ENCODE measurements at places on chromosomes 13 and 19. TPM values are rescaled to one million over a fixed set of nuclear protein-coding genes. Genes with fewer than 3 reads are reported as not detected.

The PABPC3 gene
- 0.13 TPM for total RNA-seq

The OR7D2 gene
- total RNA-seq = not detected

The SUGP1 gene
- total RNA-seq = 43.7 TPM

The ZNF625 gene
- total RNA-seq = 7.3 TPM

The ZNF790 gene
- 12.9 TPM for total RNA-seq

The ANGPTL8 gene
- 15.5 TPM for total RNA-seq

- no peak for DNase-seq
These were observed 74.4 kb upstream of the FARP1 start for GRCh38 chr13:98068521-98068920.

- no peak for DNase-seq
These were observed 715.3 kb upstream of the MIR17HG start for GRCh38 chr13:90632184-90632583.

DNA sequence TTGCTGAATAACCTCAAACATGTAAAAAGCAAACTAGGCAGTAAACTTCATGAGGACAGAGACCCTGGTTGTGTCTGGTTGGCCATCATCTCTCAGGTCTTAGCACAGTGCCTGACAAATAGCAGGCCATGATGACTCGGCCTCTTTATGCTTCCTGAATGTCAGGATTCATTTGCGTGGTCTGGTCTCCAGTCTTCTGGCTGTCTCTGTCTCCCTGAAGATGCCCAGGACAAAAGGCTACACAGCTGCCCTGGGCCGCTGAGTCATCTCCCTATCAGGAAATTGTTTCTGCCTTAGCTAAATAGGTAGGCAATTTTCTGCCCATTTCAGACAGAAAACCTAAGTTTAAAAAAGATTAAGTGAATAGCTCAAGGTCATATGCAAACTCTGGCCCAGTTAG, 84.1 kb upstream of the FNDC3A start:
- DNase-seq = no peak

DNA sequence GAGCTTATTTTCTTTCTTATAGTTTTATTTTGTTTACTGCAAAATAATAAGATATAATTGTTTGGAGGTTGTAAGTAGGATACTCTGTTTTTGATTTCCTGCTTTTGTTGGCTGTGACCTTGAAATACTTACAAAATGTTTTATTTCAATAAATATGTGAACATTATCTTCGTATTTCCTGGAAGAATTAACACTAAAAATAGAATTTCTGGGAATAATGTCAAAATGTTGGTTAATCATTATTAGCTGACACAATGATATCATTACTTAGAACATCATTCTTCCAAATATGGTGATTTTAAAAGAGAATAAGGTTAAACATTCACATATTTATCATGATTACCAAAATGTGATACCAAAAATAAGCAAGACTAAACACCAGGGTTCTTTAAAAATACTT, 1148.6 kb upstream of the PRR20A start:
- DNase-seq = no peak

The KLF2 gene
- 105 TPM for total RNA-seq

The RASIP1 gene
- total RNA-seq = 28.0 TPM

- DNase-seq = no peak
These were observed 5.9 kb downstream of the DOHH start for GRCh38 chr19:3494559-3494958.

DNA sequence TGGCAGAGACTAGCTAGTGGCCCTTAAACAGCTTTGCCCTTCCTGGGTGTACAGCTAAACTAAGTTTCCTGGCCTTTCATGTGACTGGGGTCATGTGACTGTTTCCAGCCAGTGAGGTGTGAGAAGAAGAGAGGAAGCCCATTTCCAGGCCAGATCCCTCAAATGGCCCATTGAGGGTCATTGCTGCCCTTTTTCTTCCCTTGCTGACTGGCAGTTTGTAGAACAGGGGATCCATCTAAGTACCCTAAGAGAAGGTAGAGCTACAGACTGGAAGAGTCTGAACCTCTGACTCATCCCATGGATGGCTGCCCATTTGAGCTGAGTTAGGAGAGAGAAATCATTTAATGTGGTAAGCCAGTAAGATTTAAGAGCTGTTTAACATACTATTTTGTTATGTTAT, 2.8 kb downstream of the SWSAP1 start:
- DNase-seq = no peak

DNA sequence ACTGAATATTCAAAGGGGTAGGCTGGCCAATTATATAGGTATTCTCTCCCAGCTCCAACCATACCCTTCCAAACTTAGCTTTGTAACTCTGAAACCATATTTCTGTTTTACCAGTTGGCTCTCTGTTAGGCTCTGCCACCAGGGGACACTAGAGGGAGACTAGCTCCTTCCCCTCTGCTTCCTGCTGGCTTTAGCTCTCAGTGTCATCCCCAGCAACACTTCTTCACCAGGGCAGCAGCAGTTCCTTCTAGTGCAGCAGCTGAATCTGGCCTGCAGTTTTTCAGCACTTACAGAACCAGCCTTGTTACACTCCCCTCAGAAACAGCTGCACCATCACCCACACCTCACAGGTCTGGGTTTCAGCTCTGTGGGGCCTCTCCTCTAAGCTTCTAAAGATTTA, 51.0 kb upstream of the DOCK9 start:
- DNase-seq = no peak

- no peak for DNase-seq
These were observed 15.3 kb downstream of the METTL21C start for GRCh38 chr13:102679449-102680132.

DNA sequence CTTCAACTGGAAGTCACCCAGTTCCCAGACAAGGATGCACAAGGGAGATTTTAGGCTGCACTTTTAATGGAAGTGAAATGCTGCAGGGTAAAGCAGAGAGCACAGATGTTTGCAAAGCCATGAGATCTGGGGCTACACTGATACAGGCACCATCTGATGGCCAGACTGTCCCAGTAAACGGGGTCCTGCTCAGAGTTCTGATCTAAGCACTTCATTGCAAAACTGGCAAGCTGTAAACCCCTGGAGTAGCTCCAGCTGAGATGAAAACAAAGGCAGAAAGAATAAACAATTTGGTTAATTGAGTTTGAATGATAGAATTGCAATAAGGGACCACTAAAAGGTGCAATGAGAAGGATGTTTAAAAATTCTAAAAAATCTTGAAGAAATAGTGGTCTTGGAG, 197.1 kb downstream of the OXGR1 start:
- no peak for DNase-seq

DNA sequence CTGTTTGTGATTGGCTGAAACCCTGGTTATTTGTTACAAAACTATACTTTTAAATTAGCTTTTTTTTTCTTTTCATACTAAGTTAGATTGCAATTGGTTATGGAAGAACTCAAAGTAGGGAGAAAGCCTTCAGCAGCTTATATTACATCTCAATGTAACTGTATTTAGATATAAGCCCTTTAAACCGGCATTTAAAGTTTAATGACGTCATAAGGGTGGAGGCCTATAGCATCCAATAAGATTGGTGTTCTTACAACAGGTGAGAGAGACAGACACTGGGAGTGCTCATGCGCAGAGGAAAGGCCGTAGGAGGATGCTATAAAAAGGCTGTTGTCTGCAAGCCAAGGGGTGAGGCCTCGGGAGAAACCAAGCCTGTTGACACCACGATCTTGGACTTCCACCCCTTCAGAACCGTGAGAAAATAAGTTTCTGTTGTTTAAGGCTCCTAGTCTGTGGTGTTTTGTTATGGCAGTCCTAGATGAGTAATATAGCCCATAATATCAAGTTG, 1198.8 kb upstream of the SPRY2 start:
- DNase-seq = no peak

The PTBP1 gene
- 217 TPM for total RNA-seq

- DNase-seq = no peak
These were observed 3.1 kb upstream of the SPIB start for GRCh38 chr19:50415661-50416033.

The CALR3 gene
- total RNA-seq = not detected

GRCh38 chr19:23800271-23800670, 41.6 kb upstream of the ZNF681 start:
- no peak for DNase-seq

The DOCK9 gene
- 204 TPM for total RNA-seq

DNA sequence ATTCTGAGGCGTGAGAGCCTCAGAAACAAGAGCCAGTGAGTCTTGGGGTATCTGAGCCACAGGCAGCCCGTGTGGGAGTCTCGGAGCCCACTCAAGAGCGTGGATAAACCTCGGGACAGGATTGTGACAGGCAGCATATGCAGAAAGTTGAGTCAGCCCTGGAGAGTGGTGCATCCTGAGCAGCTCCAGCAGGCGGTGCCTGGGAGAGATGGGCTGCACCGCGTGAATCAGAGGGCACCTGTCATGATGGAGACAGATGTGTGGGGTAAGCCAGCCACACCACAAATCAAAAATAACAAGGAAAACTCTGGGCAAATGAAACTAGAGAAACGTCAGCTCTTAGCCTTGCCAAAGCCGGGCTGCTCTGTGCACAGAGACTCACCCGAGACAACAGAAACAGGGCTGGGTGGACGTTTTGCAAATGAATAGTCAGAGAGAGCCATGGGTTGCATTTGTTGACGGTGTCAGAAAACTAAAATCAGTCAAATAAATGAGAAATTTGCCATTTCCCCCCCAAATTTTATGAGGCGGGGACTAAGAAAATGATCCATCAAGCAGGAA, 30.0 kb upstream of the POP4 start:
- DNase-seq = no peak

GRCh38 chr19:16096280-16096855, 15.3 kb upstream of the RAB8A start:
- no peak for DNase-seq

The LILRB4 gene
- 5.5 TPM for total RNA-seq

The ZNF85 gene
- total RNA-seq = 4.8 TPM

- DNase-seq = peak; percentile 43
These were observed 4.3 kb upstream of the IFNL2 start for GRCh38 chr19:39263912-39264305.

GRCh38 chr13:65966991-65967451, 1263.1 kb downstream of the PCDH9 start:
- DNase-seq = no peak

The S1PR2 gene
- total RNA-seq = 15.9 TPM

DNA sequence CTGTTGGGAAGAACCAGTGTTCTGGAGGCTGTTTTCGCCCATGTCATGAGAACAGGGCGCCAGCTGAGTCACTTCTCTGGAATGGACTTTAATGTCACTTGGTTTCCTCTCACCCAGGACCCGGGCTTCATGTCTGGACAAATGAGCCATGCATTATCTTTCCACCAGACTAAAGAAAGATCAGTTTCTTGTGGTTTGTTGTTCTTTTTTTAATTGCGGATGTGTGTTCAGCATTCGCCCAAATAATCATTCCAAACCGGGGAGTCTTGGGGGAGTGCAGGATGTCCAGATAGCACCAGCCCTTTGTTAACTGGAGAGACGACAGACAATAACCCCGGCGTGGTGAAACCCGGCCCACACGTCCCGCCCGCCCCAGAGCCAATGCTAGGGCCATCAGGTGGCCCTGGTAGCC, 102.5 kb downstream of the COL4A2 start:
- DNase-seq = no peak

The SF3A2 gene
- total RNA-seq = 65.0 TPM

DNA sequence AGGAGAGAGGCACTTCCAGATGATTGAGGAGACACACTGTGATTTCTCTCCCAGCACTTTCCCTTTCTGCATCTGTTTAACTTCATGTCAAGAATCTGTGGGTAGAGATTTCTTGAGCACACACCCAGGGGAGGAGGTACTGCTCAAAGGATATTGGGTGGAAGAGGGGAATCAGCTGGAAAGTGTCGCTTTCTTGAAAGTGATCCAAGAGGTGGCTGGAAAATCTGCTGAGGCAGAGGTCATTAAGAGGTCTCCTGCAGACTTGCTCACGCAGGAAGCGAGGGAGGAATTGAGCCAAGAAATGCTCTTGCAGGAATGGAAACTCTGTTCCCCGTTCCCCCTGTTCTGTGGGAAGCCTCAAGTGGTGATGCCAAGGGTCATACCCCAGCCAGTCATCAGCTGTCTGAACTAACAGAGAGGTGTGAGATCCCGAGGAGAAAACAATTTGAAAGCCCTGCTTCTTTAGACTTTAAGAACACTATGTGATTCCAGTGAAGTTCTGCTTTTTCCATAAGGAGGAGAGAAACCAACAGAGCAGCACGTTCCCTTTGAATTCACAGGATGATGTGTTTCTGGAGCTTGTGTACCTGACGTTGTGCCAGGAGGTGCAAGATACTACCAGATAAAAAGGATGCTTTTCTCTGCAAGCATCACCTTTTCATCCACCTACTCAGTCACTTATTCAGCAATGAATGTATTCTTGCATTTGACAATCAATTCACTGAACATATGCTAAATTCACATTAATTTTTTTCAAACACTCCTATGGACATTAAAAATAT, 163.4 kb upstream of the GPR12 start:
- no peak for DNase-seq

DNA sequence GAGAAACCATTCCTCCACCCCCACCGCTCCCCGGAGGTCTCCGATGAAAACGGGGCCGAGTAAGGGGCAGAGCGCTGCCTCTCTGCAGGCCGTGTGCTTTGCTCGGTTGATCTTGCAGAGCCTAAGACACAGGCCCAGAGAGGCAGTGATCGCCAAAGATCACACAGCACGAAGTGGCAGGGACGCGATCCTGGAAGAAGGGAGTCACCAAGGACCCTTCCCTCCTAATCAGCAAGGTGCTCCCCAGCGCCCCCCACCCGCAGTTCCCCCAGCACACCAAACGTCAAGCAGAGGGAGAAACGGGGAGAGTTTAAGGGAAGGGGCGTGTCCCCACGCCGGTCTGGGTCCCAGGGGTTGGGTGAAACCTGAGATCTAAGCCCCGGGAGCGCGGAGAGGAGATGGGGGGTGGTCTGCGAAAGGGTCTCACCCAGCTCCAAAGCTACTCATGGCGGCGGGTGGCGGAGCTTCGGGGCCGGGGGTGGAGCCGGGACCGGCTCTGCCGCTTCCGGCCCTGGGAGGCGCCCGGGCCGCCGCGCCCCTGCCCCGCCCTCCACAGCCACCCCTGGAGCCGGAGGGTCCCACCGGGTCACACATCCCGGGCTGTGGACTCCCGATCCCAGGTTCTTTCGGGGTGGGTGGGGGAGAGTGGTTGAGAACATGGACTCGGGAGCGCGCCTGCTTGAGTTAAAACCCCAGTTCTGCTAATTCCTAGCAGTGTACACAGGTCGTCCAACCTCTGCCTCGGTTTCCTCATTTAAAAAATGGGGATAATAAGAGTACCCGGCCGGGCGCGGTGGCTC, at the start of gene EML2:
Gene EML2, minus strand, starts transcription at position 468 of the 800 bp plus-strand sequence. Its CDS starts 21 bp downstream, at position 447.
- DNase-seq = peak; percentile 67

All from sciatic nerve (tissue), 2 donors.